HEK293T (cell line): ENCODE measurements at places on chromosomes 2 and 18.

- DNase-seq: no peak
Measured at GRCh38 chr2:99903981-99904380, 238.4 kb downstream of the AFF3 start.

GRCh38 chr2:156526950-156527636, 90.9 kb downstream of the GPD2 start:
- no peak for DNase-seq

DNA sequence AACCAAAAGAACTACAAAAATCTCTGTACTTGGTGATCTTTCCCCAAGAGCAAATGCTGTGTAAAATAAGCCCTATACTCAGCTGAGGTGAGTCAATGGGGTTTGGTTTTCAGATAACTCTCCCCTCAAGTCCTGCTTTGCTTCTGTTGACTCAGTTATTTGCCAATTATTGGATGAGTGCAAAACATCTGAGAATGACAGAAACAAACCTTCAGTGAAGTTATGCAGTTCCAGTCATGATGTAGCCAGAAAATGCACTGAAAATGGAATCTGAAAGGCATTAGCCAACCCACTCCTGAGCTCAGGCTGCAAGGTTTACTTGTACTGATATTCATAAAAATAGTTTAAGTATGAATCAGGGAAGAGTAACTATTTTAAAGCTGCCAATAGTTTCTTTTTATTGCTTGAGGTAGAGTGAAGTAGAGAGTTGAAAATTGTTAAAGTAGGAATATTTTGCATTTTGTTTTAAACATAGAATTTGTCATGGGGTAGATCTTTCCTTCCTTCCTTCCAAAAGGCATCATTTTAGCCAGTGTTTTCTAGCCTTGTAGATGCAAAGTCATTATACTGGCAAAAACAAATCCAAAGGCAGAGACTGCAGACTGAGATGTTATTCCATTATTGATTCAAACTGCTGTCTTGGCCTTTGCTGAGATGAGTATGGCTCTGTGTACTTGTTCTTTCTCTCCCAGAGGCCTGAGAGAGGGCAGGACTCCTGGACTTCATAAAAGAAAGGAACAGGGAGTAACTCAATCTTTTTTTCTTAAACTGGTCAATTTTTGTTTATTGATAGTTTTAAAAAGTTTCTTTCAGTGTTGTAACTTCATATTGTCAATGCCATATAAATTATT, 215.3 kb downstream of the RND3 start:
- no peak for DNase-seq

DNA sequence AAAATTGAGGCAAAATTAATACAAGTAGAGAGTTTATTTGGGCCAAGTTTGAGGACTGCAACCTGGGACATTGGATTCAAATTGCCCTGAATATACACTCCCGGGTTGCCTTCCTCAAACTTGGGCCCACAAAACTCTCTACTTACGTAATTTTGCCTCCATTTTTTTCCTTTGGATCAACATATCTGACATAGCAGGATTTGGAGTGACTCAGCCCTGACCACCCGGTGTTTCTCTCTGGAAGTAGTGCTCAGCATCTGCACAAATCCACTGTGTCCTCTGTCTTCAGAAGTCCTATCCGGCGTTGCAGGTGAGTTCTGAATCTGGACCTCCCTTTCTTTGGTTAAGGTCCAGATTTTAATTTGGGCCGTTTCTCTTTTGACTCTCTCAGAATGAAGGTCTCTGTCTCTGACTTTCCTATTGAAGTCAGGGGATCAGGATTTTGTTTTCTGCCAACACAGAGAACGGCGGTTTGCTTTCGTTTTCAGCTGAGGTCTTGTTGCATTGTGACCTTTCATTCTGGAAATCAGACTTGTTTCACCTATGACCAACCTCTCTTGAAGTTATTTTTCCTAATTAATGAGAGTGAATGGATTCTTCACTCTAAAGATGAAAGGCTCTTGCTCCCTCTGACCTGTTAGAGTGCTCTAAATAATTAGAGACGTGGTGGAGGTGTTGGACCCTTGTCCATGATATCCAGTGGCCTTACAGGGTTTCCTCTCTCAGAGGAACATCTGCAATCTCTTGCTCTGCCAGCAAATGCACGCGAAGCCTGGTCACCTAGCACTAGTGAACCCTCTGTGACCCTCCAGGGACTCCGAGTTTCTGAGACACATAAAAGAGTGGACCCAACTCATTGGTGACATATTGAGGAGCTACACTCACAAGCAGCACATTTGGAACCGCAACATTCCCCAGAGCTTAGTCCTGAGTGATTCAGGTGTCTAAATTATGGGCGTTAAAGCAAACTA, 13.6 kb downstream of the TCF23 start:
- no peak for DNase-seq

DNA sequence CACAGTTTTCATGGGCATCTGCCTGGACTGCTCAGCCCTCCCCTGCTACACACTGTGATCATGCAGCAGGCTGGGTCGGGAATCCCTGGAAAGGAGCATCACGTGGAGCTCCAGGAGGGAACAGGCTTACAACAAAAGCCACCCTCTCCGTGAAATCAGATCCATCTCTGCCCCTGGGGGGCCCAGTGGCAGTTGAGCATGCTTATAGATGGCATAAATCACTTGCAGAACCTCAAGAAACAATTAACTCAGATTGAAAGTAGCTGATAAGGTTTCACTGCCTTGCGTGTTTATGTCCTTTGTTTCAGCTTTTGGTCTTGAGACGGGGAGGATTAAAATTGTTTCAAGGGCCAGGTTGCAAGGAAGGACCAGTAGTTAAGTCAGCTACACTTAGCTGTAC, 354.8 kb upstream of the MEIS1 start:
- peak; percentile 69 for DNase-seq

- no peak for DNase-seq
Measured at GRCh38 chr2:64234785-64235184, 90.6 kb upstream of the PELI1 start.

DNA sequence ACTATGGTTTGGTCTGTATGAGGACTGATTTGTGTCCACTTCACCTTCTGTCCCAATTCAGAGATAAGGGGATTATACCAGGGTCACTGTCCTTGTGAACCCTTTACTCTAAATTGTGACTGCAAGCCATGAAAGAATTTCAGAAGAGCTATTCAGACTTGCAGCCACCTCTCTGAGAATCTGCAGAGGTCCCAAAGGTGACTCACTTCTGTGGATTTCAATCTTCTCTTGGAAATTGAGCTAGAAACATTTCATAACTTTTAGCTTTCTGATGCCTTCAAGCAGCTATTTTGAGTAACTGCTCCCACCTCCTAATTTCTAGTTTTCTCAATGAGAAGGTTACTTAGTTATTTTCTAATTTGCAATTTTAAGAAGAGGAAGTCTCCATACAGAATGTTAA, 1242.4 kb upstream of the ACVR2A start:
- no peak for DNase-seq

DNA sequence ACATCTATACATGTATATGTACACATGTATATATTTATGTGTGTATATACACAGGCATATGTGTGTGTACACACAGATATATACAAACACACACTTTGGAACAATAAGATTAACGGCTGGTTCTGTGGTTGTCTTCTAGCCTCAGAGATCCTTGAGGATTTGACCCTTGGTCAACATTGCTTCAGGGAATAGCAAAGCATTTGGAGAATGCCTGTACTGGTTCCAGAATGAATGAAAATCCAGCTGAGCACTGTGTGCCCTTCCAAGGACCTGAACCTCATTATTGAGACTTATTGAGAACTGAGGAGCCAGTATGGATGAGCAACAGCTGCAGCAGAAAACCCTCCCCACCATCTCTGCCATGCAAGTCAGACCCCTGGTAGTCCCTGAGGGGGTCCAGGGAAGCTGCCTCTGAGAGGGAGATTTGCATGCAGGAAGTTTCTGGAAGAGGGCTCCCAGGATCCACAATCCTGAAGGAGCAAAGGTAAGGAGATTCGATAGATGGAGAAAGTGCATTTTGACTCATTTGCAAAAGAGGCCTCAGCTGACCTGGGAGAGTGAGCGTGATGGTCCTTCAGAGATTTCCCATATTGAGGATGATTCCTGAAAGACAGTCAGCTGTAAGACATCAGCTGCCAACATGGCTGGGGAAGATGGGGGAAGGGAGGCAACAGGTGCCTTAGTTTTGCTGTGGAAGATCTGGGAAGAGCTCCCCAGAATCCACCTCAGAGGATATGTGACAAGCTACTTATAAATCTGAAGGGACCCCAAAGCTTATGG, 166.6 kb upstream of the NCKAP5 start:
- DNase-seq: no peak

GRCh38 chr2:166917415-166917814, 29.1 kb downstream of the XIRP2 start:
- DNase-seq: no peak

- no peak for DNase-seq
Measured at GRCh38 chr18:34913837-34914661, 127.2 kb upstream of the MAPRE2 start.

DNA sequence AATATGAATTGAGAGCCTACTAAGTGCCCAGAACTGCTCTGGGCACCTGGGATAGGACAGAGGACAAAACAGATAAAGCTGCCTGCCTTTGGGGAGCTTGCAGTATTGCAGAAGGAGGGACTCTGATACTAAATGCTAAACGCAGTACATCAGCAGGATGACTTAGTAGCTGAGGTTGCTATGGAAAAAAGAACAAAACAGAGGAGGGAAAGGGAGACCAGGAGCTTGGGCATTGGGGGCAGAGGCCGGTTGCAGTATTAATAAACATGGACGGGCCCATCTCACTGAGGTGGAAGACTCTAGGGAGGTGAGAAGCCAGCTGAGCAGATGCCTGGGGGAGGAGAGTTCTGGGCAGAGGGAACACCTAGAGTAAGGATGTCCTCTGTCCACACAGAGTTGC, 66.1 kb upstream of the SP3 start:
- no peak for DNase-seq

GRCh38 chr2:172813314-172813888, 77.8 kb downstream of the RAPGEF4 start:
- no peak for DNase-seq

DNA sequence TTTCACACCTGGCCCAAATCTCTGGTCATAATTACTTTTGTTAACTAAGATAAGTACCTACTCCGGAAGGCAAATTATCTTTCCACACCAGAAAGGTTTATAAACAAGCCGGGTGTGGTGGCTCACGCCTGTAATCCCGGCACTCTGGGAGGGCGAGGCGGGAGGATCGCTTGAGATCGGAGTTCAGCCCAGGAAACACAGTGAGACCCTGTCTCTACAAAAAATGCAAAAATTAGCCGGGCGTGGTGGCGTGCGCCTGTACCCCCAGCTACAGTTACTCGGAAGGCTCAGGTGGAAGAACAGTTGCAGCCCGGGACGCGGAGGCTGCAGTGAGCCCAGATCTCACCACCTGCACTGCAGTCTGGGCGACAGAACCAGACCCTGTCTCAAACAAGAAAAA, 2.1 kb downstream of the PUM2 start:
- DNase-seq: no peak

GRCh38 chr2:109582928-109583895, 30.6 kb downstream of the SEPTIN10 start:
- no peak for DNase-seq

GRCh38 chr2:42029639-42030199, 18.1 kb upstream of the PKDCC start:
- no peak for DNase-seq

DNA sequence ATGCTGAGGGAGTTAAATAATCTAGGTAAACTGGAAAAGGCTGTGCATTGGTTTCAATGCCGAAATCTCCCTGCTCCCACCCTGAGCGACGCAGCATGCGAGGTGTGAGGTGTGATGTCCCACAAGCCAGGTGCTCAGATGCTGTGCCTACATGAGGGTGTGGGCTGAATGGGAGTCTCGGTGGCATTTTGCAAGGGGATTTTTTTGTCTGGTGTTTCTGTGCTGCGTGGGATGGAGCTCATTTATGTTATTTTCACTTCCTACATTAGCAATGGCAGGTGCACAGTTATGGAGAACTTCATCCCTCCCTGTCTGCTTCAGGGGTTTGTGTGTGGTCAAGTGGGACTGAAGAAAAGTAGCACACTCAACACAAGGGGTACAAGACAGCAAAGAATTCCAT, 110.2 kb upstream of the CCDC68 start:
- DNase-seq: no peak

GRCh38 chr18:54859667-54860421, 31.6 kb downstream of the RAB27B start:
- no peak for DNase-seq

- DNase-seq: no peak
Measured at GRCh38 chr2:230218421-230218820, 1.4 kb downstream of the SP110 start.

DNA sequence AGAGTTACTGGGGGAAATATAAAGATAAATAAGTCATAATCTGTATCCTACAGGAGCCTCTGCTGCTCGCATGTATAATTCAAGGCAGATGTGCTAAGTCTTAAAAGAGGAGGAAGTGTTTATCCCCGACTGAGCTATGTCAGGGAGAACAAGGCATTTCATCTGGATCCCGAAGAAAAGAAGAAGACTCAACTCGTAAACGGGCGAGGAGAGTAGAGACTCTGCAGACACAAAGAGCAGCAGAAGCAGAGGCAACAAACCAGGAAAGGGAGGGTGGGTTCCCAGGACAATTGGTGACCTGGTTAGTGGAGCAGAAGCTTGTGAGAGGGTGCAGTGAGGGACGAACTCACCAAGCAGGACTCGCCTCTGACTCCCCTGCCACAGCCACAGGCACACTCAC, 368.6 kb downstream of the EIPR1 start:
- DNase-seq: no peak
